ENCODE measurements at places on chromosomes 7 and 10.

DNA sequence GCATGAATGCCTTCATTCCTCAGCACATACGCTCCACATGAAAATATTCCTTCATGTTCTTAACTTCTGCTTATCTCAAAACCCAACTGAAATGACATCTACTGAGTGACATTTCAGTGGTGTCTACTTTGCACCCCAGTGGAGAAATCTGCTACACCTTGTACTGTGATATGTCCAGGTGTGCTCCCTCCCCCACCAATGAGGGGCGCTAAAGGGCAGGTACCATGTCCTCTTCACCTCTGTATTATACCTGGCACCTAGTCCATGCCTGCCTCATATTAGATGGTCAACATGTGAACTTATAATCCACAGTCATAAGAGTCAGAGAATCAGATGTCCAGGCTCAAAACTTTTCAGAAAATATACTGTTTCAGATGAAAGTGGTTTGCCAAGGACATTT is 2.1 kb downstream of the PAXIP1 start:
- DNase-seq, result no peak

DNA sequence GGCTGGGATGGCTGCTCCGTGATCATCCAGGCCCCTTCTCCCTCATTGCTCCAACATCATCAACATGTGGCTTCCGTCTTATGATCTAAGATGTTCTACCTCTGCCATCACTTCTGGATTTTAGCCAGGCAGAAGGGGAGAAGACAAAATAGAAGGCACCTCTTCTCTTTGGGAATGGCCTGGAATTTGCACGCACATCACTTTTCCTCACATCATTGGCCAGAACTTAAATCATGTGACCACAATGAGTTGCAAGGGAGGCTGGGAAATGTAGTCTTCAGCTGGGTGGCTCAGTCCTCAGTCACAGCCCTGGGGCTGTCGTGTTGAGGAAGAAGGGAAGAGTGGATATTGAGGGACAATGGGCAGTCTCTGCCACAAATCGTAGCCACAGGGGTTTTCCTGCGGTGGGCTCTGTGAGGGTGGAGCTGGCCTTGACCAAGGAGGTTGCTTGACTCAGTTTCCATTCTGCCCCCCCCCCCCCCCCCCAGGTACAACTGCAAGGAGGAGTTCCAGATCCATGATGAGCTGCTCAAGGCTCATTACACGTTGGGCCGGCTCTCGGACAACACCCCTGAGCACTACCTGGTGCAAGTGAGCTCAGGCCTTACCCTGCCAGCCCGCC is 50.3 kb downstream of the PALD1 start:
- no peak for DNase-seq

DNA sequence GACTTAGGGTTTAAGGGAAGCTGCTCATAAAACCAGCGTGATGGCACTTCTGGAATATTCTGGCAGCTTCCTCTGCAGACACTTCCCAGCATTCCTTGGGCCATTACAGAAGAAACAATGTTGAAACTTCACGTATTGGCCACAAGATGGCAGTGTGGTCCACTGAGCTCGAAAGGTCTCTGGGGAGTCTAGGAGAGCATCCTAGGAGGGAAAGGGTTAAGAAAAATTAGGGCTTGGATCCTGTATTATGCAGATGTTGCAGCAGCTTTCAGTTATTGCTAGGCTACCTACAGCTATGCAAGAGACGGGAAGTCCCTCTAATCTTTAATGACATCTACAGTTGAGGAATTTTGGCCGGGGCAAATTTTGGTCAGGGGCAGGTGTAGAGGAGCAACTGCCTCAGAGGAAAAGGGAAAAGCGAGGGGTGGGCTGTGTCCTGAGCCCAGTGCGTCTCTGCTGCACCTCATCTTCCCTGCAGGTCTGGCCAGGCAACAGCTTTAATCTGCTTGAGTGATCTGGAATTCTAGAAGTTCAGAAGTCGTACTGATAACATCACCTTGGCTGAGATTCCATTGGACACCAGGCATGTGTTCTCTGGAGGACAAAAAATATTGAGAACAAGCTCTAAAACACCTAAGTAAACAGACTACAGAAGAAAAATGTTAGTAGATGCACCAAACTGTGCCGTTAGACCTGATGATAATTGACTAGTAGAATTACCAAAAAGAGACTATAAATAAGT is 220.8 kb upstream of the PRSS58 start:
- DNase-seq, result no peak

- no peak for DNase-seq
Measured at GRCh38 chr10:114931072-114931679, 6.8 kb upstream of the TRUB1 start.

DNA sequence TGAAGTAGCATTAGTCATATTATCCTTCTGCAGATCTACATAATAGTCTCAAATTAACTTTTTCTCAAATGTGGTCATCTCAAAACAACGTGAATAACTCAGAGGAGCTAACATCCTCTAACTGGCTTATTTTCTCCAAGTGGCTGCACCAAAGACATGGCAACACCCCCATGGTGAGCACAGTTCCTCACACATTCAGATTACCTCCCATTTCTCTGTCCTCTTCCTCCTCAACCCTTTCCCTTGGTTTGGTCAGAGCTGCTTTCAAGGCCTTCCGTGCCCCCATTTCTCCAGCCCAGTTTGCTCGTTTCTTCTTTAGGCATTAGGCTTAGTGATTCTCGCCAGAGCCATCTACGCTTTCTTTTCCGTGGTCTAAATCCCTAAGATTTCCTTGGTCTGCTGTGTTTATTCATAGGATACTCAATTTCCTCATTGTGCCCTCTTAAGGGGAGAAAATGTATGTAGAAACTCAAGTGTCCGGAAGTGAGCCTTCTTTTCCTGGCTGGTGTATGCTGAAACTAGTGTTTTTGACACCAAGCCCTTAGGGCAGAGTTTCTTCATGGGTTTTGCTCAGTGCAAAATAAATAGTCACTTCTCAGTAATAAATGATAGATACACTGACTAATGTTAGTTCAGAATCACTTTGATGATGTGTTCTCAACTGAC is 2.6 kb downstream of the MET start:
- no peak for DNase-seq

GRCh38 chr7:85682833-85683620 is 496.2 kb upstream of the SEMA3D start:
- DNase-seq, result no peak

DNA sequence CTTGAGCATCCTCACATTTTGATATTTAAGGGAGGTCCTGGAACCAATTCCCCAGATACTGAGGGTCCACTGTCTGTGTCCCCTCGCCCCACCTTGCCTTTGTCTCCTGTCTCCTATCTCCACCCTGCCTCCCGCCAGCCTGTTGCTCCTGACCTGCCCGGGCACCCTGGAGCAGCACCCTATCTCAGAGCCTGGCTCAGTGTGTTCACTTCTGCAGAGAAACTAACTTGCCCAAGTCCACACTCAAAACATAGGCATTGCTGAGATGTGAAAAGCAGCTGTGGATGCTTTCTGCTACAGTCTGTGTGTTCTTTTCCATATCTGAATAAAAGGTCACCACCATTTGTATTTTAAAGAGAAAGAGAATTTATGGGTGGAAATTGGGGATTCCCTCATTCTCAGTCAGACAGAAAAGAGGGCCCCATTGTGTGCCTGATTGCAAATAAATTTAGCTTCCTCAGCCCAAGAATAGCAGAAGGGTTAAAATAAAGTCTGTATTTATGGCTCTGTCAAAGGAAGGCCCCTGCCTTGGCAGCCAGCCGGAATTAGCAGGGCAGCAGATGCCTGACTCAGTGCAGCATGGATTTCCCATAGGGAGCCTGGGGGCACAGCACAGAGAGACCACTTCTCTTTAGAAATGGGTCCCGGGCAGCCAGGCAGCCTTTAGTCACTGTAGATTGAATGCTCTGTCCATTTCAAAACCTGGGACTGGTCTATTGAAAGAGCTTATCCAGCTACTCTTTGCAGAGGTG is 161.3 kb downstream of the EGFR start:
- no peak for DNase-seq

- DNase-seq, result no peak
Measured at GRCh38 chr10:96440361-96441292, 73.1 kb downstream of the TLL2 start.

GRCh38 chr10:3635211-3635671 is 149.8 kb downstream of the KLF6 start:
- DNase-seq, result no peak

DNA sequence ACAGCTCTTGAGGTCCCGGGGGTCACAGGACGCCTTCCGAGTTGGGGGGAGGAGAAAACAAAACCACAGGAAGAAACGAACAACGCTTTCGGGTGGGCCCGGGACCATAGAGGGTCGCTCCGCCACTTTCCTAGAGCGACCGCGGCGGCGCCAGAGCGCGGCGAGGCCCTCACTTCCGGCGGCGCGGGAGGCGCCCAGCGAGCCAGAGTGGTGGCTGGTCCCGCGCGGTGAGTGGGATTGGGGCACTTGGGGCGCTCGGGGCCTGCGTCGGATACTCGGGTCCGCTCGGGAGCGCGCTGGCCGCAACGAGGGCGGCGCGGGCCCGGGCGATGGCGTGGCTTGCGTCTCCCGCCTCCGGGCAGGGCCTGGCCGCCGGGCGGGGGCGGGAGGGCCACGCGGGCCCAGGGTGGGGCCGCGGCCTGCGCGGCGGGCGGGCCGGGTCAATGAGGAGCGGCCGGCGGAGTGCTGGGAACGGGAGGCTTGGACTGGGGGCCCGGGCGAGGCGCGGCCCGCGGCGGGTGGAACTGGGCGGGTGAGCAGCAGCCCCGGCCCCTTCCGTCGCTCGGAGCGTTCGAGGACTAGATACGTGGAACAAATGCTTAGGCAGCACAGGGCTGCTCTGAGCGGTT is at the start of gene ZNF22:
TSS of gene ZNF22 (plus strand) at position 172 of the 629 bp plus-strand sequence. CDS start 2,446 bp downstream, outside the sequence.
- DNase-seq, result peak; percentile 63

DNA sequence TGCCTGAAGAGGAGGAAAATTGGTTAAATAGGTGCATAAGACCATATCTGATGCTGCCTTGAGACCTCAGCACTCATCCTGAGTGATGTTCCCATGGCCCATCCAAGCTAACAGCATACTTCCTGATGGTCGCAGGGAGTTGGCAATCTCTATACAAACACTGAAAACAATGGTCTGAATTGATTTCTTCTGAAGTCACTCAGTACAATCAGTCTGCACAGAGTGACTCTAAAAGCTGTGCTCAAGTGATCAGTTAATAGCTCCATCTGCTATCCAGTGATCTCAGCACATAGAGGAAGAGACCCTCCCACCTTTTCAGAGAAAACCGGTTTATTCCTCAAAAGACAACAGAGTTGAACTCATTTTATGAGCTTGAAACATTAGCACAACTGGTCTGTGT is 3.9 kb downstream of the PPP1R17 start:
- DNase-seq, result no peak

- no peak for DNase-seq
Measured at GRCh38 chr10:74419958-74420375, 268.9 kb downstream of the ADK start.

GRCh38 chr10:1410032-1410431 is 327.3 kb downstream of the ADARB2 start:
- no peak for DNase-seq

DNA sequence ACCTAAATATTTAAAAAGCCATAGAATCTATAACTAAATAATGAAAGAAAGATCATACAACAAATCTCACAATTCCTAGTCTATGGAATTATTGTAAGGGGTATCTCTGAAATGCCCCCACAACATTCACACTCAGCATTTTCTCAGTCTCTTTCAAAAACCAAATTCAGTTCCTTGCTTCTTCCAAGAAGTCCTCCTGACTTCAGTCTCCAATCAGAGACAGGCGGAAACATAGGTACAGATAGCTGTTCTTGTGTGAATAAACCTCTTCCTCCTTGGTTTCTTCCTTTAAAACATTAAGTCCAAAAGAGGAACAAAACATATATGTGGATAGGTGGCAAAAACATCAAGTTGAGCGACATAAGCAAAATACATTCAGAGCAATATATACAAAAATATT is 13.9 kb upstream of the FBXW4 start:
- DNase-seq, result no peak

GRCh38 chr10:1253523-1254353 is 197.6 kb downstream of the WDR37 start:
- no peak for DNase-seq

DNA sequence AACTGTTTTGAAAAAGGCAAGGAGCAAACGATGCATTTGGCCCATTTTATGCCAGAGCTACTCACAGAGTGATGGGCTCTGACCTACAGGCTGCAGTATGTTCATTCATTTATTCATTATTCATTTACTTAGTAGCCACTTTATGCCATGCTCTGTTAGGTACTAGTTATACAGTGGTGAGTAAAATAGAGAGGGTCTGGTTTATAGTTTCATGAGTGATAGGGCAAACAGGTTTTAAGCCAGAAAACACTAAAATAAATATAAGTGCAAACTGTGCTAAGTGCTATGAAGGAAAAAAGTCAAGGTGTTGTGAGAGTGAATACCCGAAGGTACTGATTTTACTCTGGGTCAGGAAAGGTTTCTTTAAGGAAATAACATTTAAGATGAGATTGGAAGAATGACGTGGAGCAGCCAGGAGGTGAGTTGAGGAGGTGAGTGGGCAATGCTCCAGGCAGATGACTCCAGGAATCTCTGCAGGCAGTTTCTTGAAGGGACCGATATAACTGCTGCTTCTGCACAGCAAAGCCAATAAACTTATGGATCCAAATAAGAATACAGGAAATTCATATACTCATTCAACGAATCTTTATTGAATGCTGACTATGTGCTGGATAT is 56.9 kb upstream of the FAM133B start:
- DNase-seq, result no peak

DNA sequence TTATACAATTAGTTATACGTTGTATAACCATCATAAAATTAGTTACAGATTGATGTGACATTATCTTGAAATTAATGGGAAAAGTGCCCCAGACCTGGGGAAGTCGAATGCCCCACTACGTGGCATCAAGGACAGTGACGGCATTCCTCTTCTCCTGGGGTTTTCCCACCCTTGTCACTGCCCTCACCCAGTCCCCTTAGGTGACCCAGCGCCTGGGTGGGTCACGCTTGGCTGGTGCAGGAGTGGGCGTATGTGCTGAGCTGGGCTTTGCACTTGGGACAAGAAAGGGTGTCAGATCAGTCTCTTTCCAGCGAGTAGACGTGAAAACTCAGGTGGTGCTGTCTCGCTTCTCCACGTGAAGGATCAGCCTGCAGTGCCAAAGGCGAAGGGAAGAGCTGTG is 7.6 kb downstream of the FOXK1 start:
- DNase-seq, result no peak

- DNase-seq, result no peak
Measured at GRCh38 chr7:141333459-141333858, 217.8 kb upstream of the AGK start.

GRCh38 chr10:112963835-112964234 is 13.8 kb downstream of the TCF7L2 start:
- no peak for DNase-seq

DNA sequence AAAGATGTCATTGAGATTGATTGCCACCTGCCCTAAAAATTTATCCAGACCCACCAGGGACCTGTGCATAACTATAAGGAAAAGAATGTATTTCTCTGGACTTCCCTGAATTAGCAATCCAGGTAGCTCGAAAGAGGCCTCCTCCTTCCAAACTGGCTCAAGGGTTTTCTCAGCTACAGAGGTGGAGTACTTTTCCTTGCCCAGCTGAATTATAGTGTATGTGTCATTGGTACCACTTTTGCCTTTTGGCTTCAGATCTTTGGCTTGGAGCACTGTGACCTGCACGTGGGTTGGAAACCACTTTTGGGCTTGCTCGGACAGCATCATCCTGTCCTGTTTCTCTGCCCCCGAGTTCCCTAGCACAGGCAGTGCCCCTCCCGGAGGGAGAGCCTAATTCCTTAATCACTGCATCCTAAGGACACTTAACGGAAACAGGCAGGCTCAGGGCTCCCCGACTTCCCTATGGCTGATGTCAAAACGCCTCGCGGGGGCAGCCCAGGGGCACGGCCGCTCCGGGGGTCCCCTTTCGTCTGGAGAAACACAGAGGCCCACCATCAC is 825 bp downstream of the RAB11FIP2 start:
- peak; percentile 12 for DNase-seq
